Thoracic aorta endothelial cell (primary cell): ENCODE measurements at places on chromosomes 2 and 18. TPM values are rescaled to one million over a fixed set of nuclear protein-coding genes. Genes with fewer than 3 reads are reported as not detected.

PSMG2 gene
- 73.7 and 104 TPM in 2 replicates for total RNA-seq

HOXD4 gene
- total RNA-seq, result 8.7 TPM in 1 of 2 replicates, not detected in the other

PJVK gene
- 0.80 and 1.5 TPM in 2 replicates for total RNA-seq

CXCR2 gene
- total RNA-seq, result not detected in 2 replicates

MC2R gene
- not detected in 2 replicates for total RNA-seq

HOXD13 gene
- total RNA-seq, result not detected in 2 replicates

HK2 gene
- total RNA-seq, result 31.4 and 32.6 TPM in 2 replicates

ACTR1B gene
- 36.0 and 41.9 TPM in 2 replicates for total RNA-seq

ADD2 gene
- 7.3 and 8.4 TPM in 2 replicates for total RNA-seq

NFE2L2 gene
- total RNA-seq, result 81.2 and 98.3 TPM in 2 replicates

FOXI3 gene
- total RNA-seq, result not detected in 2 replicates

ADAM17 gene
- total RNA-seq, result 68.0 and 70.3 TPM in 2 replicates

HOXD8 gene
- 9.3 TPM in 1 of 2 replicates, not detected in the other for total RNA-seq

PLCL1 gene
- total RNA-seq, result 9.6 and 9.7 TPM in 2 replicates

GPR45 gene
- total RNA-seq, result not detected in 2 replicates

VAMP5 gene
- 47.5 and 56.0 TPM in 2 replicates for total RNA-seq

NDUFAF7 gene
- total RNA-seq, result 16.1 and 17.1 TPM in 2 replicates

HEATR5B gene
- 42.4 and 43.7 TPM in 2 replicates for total RNA-seq

IL1F10 gene
- not detected in 2 replicates for total RNA-seq

CYB5A gene
- total RNA-seq, result 36.8 and 38.0 TPM in 2 replicates

KIAA2012 gene
- total RNA-seq, result not detected in 2 replicates

STON1 gene
- 9.7 and 17.2 TPM in 2 replicates for total RNA-seq

CPS1 gene
- total RNA-seq, result 6.8 and 12.8 TPM in 2 replicates

MTIF2 gene
- 43.2 and 43.6 TPM in 2 replicates for total RNA-seq

GPAT2 gene
- total RNA-seq, result 6.5 and 7.4 TPM in 2 replicates

C1QL2 gene
- total RNA-seq, result not detected in 2 replicates

FHL2 gene
- 81.8 and 110 TPM in 2 replicates for total RNA-seq

RNF138 gene
- 42.8 and 53.1 TPM in 2 replicates for total RNA-seq

TUBA3E gene
- not detected in 2 replicates for total RNA-seq

GPC1 gene
- total RNA-seq, result 16.1 and 22.2 TPM in 2 replicates

REG1B gene
- total RNA-seq, result not detected in 2 replicates

DSC3 gene
- under 0.01 and 0.22 TPM in 2 replicates for total RNA-seq

NEU2 gene
- total RNA-seq, result not detected in 2 replicates

CELF4 gene
- total RNA-seq, result not detected in 2 replicates

RDH14 gene
- 18.2 and 19.4 TPM in 2 replicates for total RNA-seq

RTP5 gene
- total RNA-seq, result not detected in 2 replicates

AP1S3 gene
- 3.7 and 7.3 TPM in 2 replicates for total RNA-seq

RPIA gene
- total RNA-seq, result 22.3 and 23.5 TPM in 2 replicates

TEKT4 gene
- total RNA-seq, result not detected in 2 replicates

PELI1 gene
- 32.5 and 46.4 TPM in 2 replicates for total RNA-seq

DRC1 gene
- not detected in 2 replicates for total RNA-seq

STRN gene
- total RNA-seq, result 36.7 and 46.8 TPM in 2 replicates

LAMA3 gene
- total RNA-seq, result 8.0 and 11.1 TPM in 2 replicates
